ENCODE measurements at places on chromosomes 4 and X. TPM values are rescaled to one million over a fixed set of nuclear protein-coding genes. Genes with fewer than 3 reads are reported as not detected.

GRCh38 chrX:109848461-109849050, 115.5 kb upstream of the ACSL4 start:
- H3K4me3 ChIP-seq = no peak overlapping the region
- H3K27ac ChIP-seq = peak overlapping the region; percentile 5
- no peaks in the 10 kb centered on the region for H3K36me3 ChIP-seq
- no peaks in the 10 kb centered on the region for H3K27me3 ChIP-seq
- H3K4me1 ChIP-seq = peaks cover 23% of the 10 kb centered on the region
- no peak for DNase-seq

GLRB gene
- total RNA-seq = 14.9 TPM

- DNase-seq = no peak
- H3K27me3 ChIP-seq = no peaks in the 10 kb centered on the region
Observed at GRCh38 chr4:84948056-84948455, 18.4 kb downstream of the WDFY3 start.

DNA sequence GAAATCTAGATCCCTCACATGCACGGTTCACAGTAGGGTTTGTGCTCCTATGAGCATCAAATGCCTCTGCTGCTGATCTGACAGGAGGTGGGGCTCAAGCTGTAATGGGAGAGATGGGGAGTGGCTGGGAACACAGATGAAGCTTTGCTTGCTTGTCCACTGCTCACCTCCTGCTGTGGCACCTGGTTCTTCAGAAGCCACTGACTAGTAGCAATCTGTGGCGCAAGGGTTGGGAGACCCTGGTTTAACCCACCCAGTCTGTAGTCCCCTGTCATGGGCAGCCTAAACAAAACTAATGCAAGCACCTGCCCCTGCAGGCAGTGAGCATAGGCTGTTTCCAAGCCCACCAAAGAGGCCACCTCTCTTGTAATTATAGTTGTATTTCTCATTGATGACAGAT, 116.6 kb downstream of the SHOX start:
- H3K36me3 ChIP-seq = no peaks in the 10 kb centered on the region
- H3K27me3 ChIP-seq = peaks cover 7% of the 10 kb centered on the region
- H3K4me3 ChIP-seq = no peak overlapping the region
- DNase-seq = no peak
- no peaks in the 10 kb centered on the region for H3K4me1 ChIP-seq

- no peaks in the 10 kb centered on the region for H3K4me1 ChIP-seq
- H3K4me3 ChIP-seq = no peak overlapping the region
- no peaks in the 10 kb centered on the region for H3K27me3 ChIP-seq
- peaks cover 28% of the 10 kb centered on the region for H3K36me3 ChIP-seq
Observed at GRCh38 chr4:84750260-84750959, 167.5 kb downstream of the CDS1 start.

- no peaks in the 10 kb centered on the region for H3K27me3 ChIP-seq
- no peaks in the 10 kb centered on the region for H3K36me3 ChIP-seq
- H3K27ac ChIP-seq = no peak overlapping the region
Observed at GRCh38 chrX:123013141-123013540, 170.9 kb upstream of the GRIA3 start.

FAM50A gene
- total RNA-seq = 54.1 TPM

GRCh38 chr4:171812665-171813525, at the start of gene GALNTL6:
GALNTL6 (plus strand) TSS chr4:171813404.
- H3K27me3 ChIP-seq = peaks cover 56% of the 10 kb centered on the region
- H3K27ac ChIP-seq = peak within 1 kb of the TSS; percentile 93
- no peaks in the 10 kb centered on the region for H3K36me3 ChIP-seq
- peak; percentile 62 for DNase-seq

RAP1GDS1 gene
- 25.1 TPM for total RNA-seq

DNA sequence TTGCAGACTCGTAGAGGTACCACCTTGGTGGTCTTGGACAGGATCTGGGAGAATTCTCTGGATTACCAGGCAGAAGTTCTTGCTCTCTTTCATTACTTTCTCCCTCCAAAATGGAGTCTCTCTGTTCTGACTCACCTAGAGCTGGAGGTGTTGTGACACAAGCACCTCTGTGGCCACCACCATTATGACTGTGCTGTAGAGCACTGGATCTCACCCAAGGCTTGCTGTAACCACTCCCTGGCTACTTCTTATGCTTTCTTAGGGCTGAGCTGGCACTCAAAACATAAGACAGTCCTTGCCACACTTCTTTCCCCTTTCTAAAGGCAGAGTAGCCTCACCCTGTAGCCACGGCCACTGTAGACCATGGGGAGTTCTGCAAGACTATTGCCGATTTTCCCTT, 296.6 kb upstream of the DIPK2B start:
- no peak overlapping the region for H3K4me3 ChIP-seq
- H3K4me1 ChIP-seq = no peaks in the 10 kb centered on the region
- no peaks in the 10 kb centered on the region for H3K27me3 ChIP-seq
- no peak overlapping the region for H3K27ac ChIP-seq
- peaks cover 8% of the 10 kb centered on the region for H3K36me3 ChIP-seq
- DNase-seq = no peak

DNA sequence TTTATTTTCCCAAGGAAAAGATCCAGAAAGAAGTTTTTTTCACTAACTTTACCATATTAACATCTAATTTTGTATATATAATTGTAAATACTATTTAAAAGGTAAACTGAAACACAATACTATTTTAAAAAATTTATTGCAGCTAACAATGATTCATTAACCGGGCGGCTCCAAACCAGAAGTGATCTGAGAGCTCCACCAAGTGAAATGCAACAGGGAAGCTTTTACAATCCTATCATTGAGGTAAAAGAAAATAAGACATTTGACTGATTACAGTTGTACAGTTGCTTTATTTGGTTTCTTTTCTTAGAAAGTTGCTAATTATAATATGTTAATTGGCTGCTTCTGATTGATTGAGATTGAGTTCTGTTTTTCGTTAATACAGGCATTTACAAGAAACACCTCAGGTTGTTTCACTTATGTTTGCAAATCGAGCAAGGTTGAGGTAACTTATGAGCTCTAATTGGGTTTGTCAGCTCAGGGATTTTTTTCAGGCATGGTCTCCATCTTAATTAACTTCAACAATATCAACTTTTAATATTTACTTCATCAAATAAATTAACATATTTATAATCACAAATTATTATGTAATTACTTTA, 220.2 kb upstream of the UGT8 start:
- H3K4me1 ChIP-seq = no peaks in the 10 kb centered on the region
- no peaks in the 10 kb centered on the region for H3K27me3 ChIP-seq
- no peak overlapping the region for H3K4me3 ChIP-seq
- H3K27ac ChIP-seq = no peak overlapping the region
- DNase-seq = no peak

Measured in mesothelial cell of epicardium (in vitro differentiated cells).